Esophagus mucosa (tissue), 1 donor: ENCODE measurements at places on chromosomes 1 and 21. TPM values are rescaled to one million over a fixed set of nuclear protein-coding genes. Genes with fewer than 3 reads are reported as not detected.

The GBP3 gene
- 9.4 TPM for total RNA-seq

The S100A14 gene
- total RNA-seq: 1,938 TPM

The RUSC1 gene
- 40.7 TPM for total RNA-seq

The PDZK1 gene
- not detected for total RNA-seq

The KCNE1 gene
- total RNA-seq: 0.28 TPM

The RXRG gene
- total RNA-seq: 0.24 TPM

The SLC37A1 gene
- 13.9 TPM for total RNA-seq

The KIF14 gene
- 3.1 TPM for total RNA-seq

The SUCO gene
- 13.5 TPM for total RNA-seq

The ANGPTL7 gene
- not detected for total RNA-seq

The CADM3 gene
- total RNA-seq: 0.48 TPM

The PDE9A gene
- total RNA-seq: 1.8 TPM

The CD34 gene
- total RNA-seq: 4.3 TPM
